ENCODE measurements at places on chromosomes 2 and 18. TPM values are rescaled to one million over a fixed set of nuclear protein-coding genes. Genes with fewer than 3 reads are reported as not detected.

The NGEF gene
- 18.4 TPM for total RNA-seq

The GAL3ST2 gene
- total RNA-seq: 0.21 TPM

The SIX3 gene
- not detected for total RNA-seq

The CMPK2 gene
- 9.7 TPM for total RNA-seq

The UGT1A6 gene
- not detected for total RNA-seq

The ABHD1 gene
- total RNA-seq: not detected

The UNC80 gene
- 0.29 TPM for total RNA-seq

The MYO3B gene
- total RNA-seq: not detected

The MC5R gene
- not detected for total RNA-seq

The TMEM182 gene
- total RNA-seq: 3.5 TPM

The PXDN gene
- 30.9 TPM for total RNA-seq

The KCNS3 gene
- 12.6 TPM for total RNA-seq

The PUM2 gene
- total RNA-seq: 138 TPM

The CAPN14 gene
- total RNA-seq: 0.14 TPM

The MRO gene
- 0.28 TPM for total RNA-seq

The FABP1 gene
- total RNA-seq: 0.88 TPM

The TMEM169 gene
- total RNA-seq: not detected

The UGT1A5 gene
- not detected for total RNA-seq

The TANC1 gene
- total RNA-seq: 92.7 TPM

The ALPI gene
- total RNA-seq: not detected

The ABCA12 gene
- total RNA-seq: not detected

The GPC1 gene
- 0.88 TPM for total RNA-seq

The TUBA4B gene
- total RNA-seq: not detected

The FAM110C gene
- 13.2 TPM for total RNA-seq

The CD8B gene
- total RNA-seq: 0.55 TPM

The ZRANB3 gene
- total RNA-seq: 3.1 TPM

The SNTG2 gene
- 3.2 TPM for total RNA-seq

The MALL gene
- 19.2 TPM for total RNA-seq

The EMX1 gene
- total RNA-seq: not detected

The MOGAT1 gene
- not detected for total RNA-seq

The HOXD12 gene
- total RNA-seq: 0.76 TPM

The VIL1 gene
- not detected for total RNA-seq

The RGPD4 gene
- total RNA-seq: not detected

The GKN1 gene
- total RNA-seq: not detected

The BZW1 gene
- total RNA-seq: 82.9 TPM

Data from uterus (tissue), 4 donors.